ENCODE measurements at places on chromosomes 7 and 10. TPM values are rescaled to one million over a fixed set of nuclear protein-coding genes. Genes with fewer than 3 reads are reported as not detected.

The LDB1 gene
- total RNA-seq, result 77.7 TPM

The MYL10 gene
- 8.8 TPM for total RNA-seq

The HACD1 gene
- total RNA-seq, result 25.3 TPM

The TMEM196 gene
- not detected for total RNA-seq

The GIMAP8 gene
- 10.6 TPM for total RNA-seq

The SAP25 gene
- 2.7 TPM for total RNA-seq

The CYP2C9 gene
- total RNA-seq, result 2.9 TPM

The TRIM56 gene
- 16.9 TPM for total RNA-seq

The ECHDC3 gene
- 30.1 TPM for total RNA-seq

The SFTPA2 gene
- total RNA-seq, result not detected

The AKR1D1 gene
- 0.06 TPM for total RNA-seq

The DLX6 gene
- total RNA-seq, result not detected
